Astrocyte of the hippocampus (primary cell): ENCODE measurements at places on chromosomes 12 and 14.

- DNase-seq, result peak; percentile 64
Observed at GRCh38 chr12:45458854-45459807, 243.2 kb downstream of the ANO6 start.

DNA sequence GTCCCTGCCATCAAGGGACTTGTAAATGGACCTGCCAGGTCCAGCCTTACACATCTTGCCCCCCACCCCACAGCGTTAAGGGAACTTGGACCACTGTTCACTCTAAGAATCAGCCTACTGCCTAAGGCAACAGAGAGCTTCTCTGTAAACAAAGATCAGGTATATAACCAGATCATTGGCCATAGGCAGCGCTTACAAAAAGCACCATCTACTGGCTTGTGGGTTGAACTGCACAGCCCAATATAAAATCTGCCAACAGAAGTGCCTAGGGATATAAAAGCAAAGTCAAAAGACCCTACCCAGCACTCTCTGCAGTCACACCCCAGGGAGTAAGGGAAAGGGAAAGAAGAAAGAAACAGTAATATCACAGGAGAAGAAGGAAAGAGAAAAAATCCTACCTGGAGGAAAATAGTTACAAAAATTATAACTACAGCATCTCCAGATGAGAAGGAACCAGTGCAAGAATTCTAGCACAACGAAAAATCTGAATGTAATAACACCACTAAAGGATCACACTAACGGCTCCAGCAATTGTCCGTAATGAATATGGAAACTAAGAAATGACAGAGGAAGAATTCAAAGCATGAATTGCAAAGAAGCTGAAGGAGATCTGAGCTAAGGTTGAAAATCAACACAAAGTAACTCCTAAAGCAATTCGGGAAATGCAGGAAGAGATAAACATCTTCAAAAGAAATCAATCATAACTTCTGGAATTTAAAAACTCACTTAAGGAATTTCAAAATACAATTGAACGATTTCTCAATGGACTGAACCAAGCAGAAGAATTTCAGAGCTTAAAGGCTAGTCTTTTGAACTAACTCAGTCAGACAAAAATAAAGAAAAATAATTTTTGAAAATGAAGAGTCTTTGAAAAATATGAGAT lies 95.2 kb upstream of the PCED1B start:
- peak; percentile 67 for DNase-seq

DNA sequence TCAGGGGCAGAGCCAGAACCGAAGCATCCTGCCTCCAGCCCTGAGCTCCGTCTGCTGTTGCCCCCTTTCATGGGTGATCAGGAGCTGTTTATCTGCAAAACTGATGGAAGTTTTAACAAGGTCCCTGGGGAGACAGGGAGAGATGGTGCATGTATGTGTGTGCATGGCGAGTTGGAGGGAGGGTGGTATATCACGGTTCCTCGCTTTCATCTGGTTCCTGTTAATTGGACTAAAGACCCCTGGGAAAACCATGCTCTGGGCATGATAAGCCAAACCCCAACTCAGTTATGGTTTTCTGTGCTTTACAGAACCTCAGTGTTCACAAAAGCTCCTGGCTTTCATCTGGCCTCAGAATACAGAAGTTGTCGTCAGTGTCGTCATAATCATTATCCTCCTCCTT lies 133.6 kb downstream of the KSR2 start:
- DNase-seq, result no peak

DNA sequence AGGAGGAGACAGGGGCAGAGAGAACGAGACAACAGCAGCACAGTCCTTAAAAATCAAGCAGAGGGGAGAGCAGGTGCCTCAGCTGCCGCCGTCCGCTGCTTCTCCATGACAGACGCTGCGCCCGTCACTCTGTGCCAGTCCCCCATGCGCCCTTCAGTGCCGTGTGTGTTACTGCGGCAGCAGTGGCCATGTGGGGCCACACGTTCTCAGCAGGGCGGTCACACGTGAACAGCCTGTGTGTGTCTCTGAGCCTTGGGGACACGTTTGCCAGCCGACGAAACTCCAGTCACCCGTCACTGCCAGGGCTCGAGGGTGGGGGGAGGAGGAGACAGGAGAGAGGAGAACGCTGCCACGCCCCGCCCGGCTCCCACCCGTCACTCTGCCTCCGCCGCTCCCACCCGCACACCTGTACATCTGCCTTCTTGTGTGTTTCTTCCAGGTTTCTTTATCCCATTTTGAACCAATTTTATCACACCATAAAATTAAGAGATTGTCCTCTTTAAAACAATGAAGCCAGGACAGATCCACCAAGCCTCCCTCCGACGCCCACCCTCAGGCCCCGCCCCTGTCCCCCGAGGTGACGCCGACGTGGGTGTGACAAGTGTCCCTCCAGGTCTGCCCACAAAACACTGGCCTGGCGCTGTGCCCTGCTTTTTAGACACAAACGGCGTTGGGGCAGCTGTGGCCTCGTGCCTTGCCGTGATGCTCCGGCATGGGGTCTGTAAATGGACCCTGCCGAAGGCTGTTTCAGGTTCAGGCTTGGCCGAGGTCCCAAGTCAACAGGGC lies 58.2 kb downstream of the GALNT9 start:
- no peak for DNase-seq

GRCh38 chr14:104096751-104097700 lies 11.5 kb downstream of the ASPG start:
- no peak for DNase-seq

- DNase-seq, result no peak
Observed at GRCh38 chr12:82223426-82223825, 134.8 kb downstream of the CCDC59 start.

DNA sequence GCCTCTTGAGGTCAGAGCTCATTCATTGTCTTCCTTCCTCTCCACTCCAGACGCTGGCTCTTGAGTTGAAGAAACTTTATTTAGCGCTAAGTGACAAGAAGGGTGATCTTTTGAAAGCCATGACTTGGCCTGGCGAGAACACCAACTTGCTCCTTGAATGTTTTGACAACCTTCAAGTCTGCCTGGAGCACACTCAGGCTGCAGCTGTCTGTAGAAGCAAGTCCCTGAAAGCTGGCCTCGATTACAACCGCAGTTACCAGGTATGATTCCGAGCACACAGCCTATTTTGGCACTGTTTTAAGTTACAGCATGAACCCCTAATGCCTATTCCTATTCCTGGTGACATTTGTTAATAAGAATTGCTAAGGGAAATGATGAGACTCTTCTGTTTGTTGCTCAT lies 167.6 kb downstream of the ESR2 start:
- DNase-seq, result no peak

DNA sequence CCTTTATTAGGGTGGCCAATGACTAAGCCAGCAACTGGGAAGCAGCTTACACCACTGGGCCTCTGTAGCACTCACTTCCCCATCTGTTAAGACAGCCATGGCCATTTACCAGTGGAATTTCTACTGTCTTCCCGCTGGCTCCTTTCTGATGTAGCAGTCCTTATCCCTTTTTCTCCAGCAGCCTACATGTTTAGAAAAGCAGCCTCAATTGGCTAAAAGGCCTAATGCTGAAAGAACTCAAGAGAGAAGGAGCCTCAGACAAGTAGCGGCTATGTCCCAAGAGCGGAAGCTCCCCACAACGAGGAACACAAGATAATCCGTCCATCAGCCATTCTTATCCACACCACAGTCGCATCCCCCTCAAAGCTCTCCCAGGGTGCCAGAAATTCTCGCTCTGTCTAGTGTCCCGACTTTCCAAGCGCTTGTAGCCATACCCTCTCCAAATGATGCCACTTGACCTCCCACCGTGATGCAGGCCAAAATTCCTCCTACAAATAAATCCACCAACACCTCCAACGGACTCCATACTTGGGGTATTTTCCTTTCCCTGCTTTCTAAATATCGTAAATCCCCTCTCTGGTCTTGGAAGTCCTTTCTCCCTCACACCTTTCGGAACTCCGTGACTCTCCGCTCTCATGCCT lies 624 bp downstream of the M6PR start:
- DNase-seq, result peak; percentile 28

DNA sequence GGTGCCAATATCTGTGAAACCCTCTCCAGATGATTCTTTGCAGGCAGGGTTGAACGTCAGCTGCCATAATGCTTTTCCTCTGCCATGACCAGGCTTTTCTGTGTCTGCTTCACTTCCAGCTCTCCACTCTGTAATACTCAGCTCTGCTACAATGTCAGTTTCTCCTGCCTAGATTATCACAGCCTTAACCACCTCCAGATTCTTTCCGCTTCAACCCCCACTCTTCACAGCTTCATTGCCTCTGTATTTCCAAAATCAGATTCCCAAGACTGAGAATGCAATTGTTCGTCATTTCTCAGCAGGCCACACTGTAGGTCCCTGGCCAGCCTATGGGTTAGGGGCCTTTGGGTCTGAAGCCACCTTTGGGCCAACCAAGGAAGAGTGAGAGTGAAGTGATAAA lies 73.7 kb upstream of the SCN8A start:
- no peak for DNase-seq
